ENCODE measurements at places on chromosomes 13 and 19.

DNA sequence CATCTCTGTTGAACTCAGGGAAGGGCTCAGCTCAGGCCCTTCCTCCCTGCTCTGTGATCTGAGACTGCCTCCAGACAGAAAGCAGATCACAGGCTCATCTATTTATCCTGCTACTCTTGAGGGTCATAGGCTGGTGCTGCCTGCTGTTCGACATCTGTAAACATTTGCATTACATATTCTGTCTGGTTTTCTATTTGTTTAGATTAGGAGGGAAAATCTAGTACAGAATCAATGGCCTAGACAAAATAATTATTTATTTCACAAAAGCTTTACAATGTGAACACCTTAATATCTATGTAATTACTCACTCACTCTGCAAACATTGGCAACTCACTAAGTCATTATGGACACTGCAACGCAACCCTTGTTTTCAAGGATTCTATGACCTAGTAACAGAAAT is 43.0 kb downstream of the CEP89 start:
- DNase-seq, result no peak

DNA sequence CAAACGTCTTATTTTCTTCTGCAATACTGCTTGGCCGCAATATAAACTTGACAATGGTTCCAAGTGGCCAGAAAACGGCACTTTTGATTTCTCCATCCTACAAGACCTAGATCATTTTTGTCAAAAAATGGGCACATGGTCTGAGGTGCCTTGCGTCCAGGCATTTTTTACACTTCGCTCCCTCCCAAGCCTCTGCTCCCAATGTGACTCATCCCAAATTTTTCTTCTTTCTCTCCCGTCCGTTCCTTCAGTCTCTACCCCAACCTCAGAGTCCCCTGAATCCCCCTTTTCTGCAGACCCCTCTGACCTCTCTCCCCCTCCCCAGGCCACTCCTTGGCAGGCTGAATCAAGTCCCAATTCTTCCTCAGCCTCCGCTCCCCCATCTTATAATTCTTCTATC is 14.3 kb upstream of the OR10H1 start:
- no peak for DNase-seq

GRCh38 chr19:46453661-46454060 is 17.7 kb downstream of the PNMA8A start:
- DNase-seq, result no peak

DNA sequence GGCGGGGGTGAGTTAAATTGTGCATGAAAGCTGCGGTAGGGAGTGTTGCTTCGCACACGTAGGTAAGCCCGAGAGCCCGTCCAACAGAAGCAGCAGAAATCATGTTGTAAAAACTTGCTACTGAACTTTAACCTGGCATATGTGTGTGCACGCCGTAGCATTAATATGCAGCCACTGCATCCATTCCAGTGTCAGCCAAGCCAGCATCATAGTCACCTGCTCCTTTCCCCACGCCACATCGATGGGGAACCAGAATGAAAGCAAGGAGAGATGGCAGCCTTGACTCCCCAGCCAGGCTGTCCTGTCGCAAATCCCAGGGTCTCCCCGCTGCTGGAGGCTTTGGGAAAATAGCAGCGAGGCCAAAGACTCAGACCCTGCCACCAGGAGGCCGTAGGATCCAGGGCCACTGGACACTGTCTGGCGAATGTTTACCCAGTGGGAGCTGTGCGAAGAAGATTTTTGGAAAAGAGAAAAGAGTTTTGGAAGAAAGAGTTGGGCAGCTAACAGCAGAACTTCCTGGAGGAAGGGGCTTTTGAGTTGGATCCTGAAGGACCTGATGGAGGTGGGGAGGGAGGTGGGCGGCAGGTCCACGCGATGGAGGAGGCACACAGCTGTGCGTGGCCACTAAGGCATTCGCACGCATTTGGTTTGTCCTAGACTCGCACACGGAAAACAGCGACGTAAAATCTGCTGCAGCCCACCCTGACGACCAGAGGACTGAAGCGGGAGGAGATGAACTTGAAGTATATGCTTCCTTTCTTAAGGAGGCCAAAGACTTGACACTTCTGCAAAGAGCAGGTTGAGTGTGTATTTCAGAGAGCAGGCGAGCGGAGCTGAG is 48.7 kb upstream of the RANBP3 start:
- no peak for DNase-seq

DNA sequence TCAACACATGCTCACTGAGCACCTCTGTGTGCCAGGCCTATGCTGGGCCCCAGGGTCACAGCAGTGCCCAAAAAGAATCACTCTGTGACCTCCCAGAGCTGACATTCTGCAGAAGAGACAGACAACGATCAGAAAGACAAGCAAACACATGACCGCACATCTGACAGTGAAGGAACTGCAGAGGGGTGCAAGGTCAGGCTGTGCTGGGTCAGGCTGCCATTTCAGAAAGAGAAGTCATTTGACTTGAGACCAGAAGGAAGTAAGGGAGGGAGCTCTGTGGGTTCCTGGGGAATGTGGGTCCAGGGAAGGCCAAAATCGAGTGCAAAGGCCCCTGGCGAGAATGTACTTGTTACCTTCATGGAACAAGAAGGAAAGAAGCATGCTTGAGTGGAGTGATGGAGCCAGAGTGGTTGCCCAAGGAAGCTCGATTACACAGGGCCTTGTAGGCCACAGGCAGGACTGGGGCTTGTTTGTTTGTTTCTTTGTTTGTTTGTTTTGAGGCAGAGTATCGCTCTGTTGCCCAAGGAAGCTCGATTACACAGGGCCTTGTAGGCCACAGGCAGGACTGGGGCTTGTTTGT is 11.4 kb upstream of the CD22 start:
- DNase-seq, result no peak

DNA sequence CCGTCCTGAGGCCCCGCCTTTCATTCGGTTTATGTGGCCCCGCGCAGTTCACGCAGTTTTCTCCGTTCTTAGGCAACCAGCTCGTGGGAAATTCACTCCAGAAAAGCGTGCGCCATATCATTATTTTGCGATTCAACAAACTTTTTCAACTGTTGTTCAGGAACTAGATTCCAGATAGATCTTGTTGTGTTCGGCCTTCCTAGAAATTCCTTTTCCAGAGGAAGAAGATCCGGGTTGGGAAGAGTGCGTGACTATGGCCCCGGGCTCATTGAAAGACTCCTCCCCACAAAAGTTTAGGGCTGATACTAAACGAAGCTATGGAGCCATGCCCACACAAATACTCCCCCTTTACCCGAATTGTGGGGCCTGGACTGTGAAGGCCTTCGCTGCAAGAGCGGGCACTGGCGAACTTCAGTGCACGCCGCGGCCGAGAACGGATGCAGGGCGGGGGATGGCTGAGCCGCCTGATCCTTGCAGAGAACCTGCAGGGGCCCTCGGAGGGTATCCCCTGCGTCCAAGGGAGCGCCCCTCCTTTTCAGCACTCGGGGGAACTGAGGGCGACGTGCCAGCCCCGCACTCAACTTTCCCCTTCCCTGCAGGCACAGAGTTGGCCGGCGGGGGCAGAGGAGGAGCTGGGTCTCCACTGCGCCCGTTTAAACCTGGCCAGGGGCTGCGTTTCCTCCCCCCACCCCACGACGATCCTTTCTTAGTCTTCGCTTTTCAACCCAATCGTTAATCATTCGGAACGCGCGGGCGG is 904 bp upstream of the SOX1 start:
- DNase-seq, result no peak

DNA sequence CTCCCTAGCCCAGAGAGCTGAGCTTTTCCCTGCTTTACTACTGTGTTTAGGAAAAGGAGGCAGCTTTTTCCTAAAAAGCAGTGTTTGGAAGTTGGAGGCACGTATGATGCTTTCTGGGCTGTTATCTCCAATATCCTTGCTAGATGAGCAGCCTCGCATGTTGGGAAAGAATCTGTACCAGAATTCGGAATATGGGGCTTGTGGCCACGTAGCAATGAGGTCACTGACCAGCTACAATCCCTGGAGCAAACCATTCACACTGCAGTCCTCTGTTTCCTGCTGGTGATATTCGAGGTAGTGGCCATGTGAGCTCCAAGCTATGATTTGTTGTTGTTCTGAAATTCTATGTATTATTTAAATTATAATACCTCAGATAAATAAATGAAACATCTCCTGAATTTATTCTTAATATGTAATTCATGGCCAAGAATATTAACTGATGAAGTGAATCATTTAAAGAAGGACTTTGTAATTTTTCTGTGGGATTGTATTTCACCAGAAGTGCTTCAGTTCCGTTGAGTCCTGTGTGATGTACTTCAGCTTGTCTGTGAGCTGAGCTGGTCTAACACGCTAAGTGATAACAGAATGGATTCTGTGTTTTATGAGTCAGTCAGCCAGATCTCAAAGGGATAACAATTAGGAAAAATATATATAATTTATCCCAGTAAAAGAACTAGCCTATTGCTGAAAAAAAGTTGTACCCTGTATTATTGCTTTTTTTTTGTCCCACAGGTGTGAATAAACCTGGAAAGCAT is 319.5 kb downstream of the SHISA2 start:
- no peak for DNase-seq

GRCh38 chr19:15025217-15025616 is 24.1 kb upstream of the CASP14 start:
- DNase-seq, result no peak

DNA sequence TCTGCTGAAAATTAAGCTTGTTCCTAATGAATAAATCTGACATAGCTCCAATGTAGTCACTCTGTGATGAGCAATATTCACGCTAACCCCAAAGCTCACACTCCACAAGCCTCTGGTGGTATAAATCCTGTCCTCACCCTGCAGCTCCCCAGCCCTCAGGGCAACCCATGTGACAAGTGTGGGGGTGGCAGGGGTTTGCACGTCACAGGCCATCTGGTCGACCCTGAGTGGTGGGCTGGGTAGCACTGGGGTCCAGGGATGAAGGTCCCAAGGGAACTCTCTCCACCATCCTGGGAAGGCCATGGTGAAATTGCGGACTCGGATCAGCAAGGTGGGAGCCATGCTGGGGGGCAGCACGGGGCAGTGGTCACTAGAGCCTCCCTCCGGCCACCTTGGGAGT is 100.0 kb upstream of the SOX1 start:
- DNase-seq, result no peak

DNA sequence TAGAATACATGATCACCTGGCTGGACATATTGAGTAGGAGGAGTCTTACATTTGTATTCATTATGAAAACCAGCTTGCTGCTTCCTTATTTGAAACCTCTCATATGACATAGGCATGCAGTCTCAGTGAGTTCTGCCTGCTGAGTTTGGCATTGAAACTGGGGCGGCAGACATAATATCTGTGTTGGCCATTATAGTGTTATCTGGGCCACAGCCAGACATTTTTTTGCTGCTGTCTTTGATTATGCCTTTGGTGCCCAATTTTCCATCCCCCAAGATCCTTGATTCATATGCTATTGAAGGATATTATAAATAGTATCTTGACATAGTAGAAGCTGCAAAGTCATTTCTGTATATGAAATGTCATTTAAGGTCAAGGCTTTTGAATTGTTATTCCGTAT is 15.8 kb downstream of the FREM2 start:
- no peak for DNase-seq

- DNase-seq, result no peak
Observed at GRCh38 chr19:28537079-28537478, 675.9 kb downstream of the UQCRFS1 start.

- DNase-seq, result no peak
Observed at GRCh38 chr19:18156841-18157464, 4.0 kb downstream of the PIK3R2 start.

DNA sequence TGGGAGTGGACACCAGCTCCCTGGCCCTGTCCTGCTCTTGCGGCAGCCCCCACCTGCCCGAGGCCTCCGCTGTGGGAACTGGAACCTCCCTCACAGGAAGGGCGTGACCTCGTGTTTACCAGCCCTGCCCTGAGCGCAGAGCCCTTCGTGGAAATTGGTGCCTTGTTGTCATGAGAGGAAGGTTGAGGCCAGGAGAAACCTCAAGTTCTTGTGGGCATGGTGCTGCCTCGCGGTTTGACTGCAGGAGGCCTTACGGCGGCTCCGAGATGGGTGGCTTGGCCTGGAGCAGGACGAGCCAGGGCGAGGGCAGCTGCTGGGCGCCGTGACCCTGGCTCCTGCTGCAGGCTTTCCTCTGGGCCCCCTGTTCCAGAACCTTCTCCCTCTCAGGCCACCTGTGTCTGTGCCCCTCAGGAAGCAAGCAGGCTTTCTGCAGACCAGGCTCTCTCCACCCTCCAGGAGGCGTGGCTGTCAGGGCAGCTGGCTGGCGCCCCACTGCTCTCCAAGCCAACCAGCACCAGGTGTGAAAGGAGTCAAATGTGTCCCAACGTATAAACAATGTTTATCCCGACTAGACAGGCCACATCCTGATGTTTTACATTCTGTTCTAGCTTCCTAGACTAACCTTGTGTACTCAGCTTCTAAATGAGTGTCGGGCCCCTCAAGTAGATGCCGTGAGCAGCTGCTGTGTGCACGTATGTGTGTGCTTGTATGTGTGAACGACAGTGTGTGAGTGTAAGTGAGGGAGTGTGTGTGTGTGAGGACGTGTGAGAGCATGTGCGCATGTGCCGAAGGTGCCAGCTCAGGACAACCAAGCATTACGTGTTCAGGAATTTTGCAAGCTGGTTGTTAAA is 10.4 kb upstream of the RASA3 start:
- DNase-seq, result no peak

DNA sequence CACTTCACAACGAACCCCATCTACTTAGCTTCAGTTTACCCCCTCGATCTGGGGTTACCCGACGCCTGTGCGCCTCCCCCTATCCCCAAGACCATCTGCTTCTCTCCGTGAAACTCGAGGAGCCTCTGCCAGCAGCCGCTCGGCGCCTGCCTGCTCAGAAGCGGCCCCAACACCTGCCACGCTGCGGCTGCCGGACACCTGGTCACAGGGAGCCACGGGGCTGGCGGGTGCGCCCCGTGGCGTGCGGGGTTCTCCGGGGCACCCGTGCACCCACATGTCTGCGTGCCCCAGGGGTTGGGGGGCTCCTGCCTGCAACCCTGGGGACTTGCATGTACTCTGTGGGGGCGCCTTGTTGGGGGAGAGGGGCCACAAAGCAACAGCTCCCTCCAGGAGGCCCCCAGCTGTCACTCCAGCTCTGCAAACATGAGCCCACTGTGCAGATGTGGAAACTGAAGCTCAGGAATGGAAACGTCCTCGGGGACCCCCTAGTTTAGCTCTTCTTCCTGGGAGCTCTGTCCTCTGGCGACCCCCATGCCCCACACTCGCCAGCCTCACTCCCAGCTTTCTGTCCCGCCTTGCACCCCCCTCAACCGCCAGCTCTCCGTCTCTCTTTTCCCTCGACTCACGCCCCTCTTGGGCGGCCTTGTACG is 7.0 kb upstream of the SEMA6B start:
- DNase-seq, result no peak

GRCh38 chr19:18397242-18398202 is at the start of gene LRRC25:
LRRC25 (minus strand) TSS chr19:18397622; CDS start chr19:18396963, 659 bp downstream.
- DNase-seq, result no peak

Data from iPS DF 19.7 (cell line).